ENCODE measurements at places on chromosomes 11 and 22.

DNA sequence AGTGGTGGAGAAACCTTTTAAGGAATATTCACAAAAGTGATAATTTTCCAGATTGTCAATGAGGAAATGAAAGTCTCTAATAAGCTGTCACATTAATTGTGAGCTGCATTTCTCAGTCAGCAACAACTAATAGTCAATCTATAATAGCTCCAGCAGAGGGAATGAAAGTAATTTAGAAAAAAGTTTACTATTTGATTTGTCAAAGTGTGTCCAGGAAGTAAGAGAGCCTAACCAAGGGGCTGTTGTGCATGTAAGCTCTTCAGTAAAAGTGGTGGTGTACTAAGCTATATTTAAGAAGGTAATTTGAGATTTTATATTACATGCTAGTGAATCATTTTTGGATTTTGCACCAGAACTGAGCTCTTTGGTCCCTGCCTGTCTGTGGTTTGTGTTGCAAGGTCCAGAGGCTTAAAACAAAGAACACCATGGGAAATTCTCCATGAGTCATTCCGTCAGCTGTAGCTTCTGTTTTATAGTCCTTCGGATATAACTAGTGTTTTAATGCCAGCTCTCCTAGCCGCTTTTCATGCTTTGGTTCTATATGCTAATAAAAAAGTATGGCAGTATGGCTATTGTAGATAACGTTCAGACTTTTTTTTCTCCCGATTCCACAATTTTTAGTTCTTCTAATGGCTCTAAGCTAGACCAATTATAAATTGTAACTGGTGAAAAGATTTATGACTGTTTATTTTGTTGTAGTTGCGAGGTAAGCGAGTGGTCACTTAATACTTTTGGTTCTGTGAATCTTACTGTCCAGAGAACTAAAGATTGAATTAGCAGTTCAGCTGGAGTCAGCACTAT lies 64.6 kb downstream of the ARHGEF12 start:
- DNase-seq: no peak

DNA sequence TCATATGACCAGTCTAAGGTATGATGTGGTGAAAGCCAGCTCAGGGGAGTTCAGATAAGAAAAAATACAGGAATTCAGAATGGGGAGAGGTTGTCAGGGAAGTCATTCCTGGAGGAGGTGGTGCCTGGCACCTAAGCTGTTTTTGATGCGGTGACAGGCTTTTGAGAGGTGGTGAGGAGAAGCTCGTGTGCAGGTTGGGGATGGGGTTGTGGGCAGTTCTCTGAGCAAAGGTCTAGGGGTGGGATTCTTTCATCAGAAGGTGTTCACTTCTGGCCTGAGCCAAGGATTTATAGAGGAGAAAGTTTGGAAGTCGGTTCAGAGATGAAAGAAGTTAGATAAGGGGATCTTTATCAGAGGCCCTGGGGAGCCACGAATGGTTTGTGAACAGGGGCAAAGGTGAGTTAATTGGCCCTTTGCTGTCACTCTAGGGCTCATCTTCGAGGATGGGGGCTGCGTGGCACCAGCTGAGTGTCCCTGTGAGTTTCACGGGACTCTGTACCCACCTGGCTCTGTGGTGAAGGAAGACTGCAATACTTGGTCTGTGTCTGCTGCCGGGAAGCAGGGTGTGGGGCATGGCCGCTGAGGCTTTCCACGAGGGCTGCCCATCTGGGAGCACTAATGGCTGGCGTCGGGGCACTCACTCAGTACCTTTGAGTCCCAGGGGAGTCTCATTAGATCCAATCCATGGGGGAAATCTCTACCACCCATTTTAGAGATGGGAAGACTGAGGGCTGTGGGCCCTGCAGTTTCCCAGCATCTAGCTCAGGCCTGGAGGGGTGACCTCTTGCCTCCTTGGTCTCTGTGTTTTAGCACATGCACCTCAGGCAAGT lies 13.4 kb downstream of the OTOG start:
- DNase-seq: no peak

DNA sequence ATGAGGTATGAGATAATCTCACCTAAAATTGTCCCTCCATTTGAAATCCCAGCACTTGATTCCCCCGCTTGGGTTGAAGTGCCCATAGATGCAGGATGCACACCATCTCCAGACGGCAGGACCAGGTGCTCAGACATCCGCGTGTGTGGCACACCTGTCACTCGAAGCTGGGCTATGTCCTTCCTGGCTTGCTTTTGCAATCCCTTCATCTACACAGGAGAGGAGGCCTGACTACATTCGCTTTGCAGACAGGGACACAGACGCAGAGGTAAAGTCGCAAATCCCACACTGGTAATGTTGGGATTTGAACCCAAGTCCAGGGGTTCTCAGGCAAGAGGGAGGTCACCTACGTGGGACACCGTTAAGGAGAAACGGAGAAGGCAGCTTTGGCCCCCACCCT lies 7.2 kb upstream of the CYTH4 start:
- no peak for DNase-seq

DNA sequence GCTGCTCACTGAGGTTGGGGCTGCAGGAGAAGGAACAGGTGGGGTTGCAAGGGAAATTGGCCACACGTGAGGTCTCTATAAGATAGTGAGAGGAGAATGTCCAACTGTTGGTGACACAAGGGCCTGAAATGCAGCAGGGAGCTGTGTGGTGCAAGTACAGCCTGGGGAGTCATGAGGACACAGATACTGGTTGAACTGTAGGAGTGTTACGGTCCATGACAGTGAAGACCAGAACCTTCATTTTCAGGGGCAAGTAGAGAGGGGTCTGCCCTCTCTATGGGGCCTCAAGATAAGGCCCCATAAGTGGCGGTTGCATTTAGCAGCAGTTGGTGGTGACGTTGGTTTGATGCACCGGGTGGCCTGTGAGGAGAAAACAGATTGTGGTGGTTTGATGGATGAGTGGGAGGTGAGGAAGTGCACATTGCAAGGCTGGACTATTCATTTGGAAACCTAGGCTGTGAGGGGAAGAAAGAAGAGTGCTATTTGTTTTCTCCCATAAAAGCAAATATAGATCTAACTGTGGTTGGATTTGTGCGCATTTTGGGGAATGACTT lies 39.4 kb downstream of the MICAL2 start:
- peak; percentile 56 for DNase-seq

GRCh38 chr22:28892175-28892731 lies 8.9 kb downstream of the ZNRF3 start:
- no peak for DNase-seq

DNA sequence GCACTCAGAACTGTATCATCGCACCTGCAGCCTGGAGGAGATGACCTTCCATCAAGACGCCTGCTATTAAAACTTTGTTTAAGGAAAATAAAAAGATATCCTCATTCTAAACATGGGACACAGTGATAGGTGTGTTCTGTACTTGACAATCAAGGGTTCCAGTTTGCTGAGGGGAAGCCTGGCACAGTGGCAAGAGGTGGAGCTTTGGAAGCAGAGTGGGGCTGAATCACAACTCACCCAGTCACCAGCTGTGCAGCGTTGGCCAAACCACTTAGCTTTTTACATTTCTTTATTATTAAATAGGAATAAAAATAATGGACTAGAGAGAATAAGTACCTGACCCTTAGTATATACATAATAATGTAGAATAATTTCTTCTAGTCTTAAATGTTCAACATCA lies 220.7 kb downstream of the TENM4 start:
- DNase-seq: no peak

DNA sequence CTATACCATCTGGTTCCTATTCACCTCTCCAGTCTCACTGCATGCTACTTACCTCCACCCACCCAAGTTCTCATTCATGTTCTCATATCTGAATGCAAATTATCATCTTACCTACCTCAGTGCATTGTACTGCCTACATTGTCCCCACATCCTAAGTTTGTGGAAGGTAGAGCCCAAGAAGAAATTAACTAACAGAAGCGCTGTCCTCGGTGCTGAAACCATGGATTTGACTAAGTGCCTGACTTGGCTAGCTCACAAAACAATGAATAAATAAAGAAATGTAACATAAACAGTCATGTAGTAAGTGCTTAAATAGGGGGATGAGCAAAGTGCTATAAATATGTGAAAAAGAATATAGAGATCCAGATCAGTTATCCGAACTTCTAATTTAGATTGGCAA lies 63.2 kb downstream of the GRIA4 start:
- peak; percentile 4 for DNase-seq

- no peak for DNase-seq
Observed at GRCh38 chr11:76148231-76148630, 58.1 kb downstream of the WNT11 start.

DNA sequence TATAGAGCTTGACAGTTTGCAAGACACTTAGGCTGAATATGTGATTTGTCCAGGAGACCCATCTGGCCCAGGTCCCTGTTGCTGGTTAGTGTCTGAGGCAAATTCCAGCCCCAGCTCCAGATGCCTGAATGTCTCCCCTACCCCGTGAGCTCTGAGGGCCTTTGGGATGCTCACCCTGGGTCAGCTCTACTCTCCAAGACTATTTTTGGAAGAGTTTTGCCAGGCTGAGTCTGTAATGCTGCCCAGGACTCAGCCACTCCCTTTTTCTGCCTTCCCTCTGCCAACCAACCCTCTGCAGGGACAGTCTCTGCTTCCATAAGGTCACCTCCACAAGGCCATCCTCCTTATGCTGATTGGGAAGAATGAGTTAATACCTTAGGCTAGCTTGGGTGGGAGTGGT lies 66.3 kb downstream of the CABIN1 start:
- no peak for DNase-seq

DNA sequence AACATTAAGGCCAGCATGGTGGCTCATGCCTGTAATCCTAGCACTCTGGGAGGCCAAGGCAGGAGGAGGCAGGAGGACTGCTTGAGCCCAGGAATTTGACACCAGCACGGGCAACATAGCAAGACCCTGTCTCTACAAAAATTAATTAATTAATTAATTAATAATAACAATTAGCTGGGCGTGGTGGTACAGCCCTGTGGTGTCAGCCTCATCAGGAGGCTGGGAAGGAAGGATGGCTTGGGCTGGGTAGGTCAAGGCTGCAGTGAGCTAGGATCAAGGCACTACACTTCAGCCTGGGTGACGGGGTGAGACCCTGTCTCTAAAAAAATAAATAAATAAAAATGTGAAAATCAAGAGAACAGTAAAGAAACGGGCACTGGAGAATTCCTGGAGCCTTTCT lies 1.4 kb downstream of the ARFGAP3 start:
- DNase-seq: no peak

- DNase-seq: no peak
Observed at GRCh38 chr11:112012874-112013273, 12.3 kb upstream of the DLAT start.

GRCh38 chr22:38308791-38309498 lies 8.3 kb downstream of the CSNK1E start:
- no peak for DNase-seq

- DNase-seq: no peak
Observed at GRCh38 chr11:37841016-37841415, 1243.0 kb upstream of the RAG2 start.

GRCh38 chr11:32044158-32044863 lies 46.6 kb upstream of the RCN1 start:
- no peak for DNase-seq

DNA sequence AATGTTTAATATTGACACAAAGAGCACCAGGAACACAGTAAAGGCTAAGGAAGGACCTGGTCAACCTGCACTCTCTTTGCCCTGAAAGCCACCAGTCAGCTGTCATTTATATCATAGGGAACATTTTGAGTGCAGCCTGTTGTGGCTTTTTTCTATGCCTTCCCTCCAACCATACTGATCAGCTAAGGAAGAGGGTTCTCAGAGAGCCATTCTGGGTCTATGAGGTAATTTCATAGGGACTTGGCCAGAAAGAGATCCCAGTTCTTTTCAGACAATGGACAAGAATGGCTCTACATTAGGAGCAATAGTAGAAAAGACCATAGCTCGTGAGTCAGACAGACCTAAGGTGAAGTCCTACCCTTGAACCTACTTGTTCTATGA lies 132.8 kb downstream of the CCDC34 start:
- DNase-seq: no peak

GRCh38 chr11:34263441-34264091 lies 94.2 kb downstream of the ABTB2 start:
- DNase-seq: no peak

- DNase-seq: no peak
Observed at GRCh38 chr11:45078236-45079074, 68.0 kb upstream of the PRDM11 start.

- DNase-seq: no peak
Observed at GRCh38 chr11:126233391-126233790, 21.8 kb downstream of the FAM118B start.

DNA sequence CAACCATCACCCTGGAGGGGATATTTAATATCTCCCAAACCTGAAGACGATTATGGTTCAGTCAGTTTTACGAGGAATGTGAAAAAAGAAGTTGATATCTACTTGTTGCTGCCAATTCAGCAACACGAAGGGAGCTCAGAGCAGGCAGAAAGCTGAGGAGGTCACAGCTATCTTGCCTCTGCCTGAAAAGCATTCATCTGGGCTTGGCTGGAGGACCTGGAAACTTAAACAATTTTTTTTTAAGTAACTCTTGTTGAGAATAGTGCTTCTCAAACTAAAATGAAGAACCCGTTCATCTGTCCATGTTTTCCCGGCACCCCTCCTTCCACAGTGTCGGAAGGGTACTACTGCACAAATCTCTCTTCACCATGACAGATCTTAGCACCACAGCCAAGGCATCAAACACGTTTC lies 98.9 kb downstream of the MICAL3 start:
- no peak for DNase-seq

- no peak for DNase-seq
Observed at GRCh38 chr22:24553597-24554312, 1.2 kb downstream of the GUCD1 start.

DNA sequence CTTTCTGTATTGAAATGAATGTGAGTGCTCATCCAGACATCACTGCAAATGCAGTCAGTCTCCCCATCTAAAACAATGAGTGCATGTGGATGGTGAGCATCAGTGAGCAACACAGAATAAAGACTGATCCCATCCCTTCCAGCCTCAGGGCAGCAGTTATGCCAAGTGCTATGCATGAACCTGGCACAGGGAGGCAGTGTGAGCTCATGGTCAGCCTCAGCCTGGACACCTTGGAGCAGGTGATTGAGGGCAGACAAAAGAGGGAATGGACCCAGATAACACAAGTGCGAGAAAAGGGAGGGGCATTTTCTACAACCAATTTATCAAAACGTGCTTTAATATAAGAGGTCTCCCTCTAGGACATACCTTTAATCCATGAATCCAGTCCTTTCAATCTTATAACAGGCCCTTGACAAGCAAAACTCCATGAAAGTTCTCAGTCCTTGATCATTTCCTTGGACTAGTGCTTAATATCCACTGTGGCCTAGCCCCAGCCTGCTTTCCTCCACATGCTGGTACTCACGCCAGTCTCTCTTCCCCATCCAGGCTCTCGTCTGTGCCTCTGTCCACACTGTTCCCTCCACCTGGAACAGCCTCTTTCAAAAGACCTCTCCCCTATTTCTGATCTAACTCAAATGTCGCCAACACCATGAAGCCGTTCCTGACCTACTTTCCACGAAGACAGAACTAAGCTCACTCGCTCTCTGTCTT lies 50.5 kb upstream of the LRRC55 start:
- no peak for DNase-seq

All from CMK (cell line).